ENCODE measurements at places on chromosomes 12 and 14. TPM values are rescaled to one million over a fixed set of nuclear protein-coding genes. Genes with fewer than 3 reads are reported as not detected.

Gene CTSG
- not detected for total RNA-seq

Gene RPAP3
- 33.5 TPM for total RNA-seq

- DNase-seq, result peak; percentile 68
Observed at GRCh38 chr14:52961060-52961639, 10.3 kb upstream of the FERMT2 start.

Gene GALNT9
- 0.54 TPM for total RNA-seq

DNA sequence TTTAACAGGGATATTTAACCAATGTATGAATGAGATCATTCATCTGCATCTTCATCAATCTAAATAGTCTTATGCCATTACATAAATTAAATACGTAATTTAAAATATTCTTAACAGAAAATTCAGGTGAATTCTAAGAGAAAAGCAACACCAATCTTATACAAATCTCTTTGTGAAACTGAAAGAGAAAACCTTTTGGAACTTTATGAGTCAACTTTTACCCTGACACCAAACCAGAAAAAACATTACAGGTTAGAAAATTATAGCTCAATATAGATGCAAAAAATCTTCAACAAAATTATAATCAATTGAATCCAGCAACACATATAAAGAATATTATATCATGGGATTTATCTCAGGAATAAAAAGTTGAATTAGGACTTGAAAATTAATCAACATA is 3.4 kb downstream of the GLIPR1L1 start:
- no peak for DNase-seq

DNA sequence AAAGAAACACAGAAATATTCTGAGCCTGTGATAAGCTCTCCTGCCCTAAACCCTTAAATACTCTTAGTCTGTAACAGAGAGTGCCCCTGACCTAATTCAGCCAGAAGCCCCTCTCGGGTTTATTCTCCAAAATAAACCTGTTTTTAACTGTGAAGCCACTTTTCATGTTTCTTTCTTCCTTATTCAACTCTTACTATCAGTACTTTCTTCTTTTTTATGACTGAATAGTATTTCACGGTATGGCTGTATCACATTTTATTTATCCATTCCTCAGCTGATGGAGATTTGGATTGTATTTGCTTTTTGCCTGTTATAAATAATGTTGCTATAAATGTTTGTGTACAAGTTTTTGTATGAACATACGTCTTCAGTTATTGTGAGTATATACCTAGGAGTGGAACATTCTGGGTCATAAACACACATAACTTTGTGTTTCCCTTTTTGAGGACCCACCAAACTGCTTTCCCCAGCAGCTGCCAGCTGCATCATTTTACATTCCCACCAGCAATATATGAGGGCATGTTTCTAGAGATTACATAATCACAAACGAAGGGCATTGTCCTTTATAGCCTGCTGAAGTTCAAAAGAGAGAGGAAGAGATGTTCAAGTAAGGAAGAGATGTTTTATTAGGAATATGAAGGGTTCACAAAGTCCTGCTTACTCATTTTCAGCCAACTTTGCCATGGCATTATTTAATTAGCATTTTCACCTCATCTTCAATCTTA is 199.4 kb upstream of the NUDT4 start:
- DNase-seq, result no peak

DNA sequence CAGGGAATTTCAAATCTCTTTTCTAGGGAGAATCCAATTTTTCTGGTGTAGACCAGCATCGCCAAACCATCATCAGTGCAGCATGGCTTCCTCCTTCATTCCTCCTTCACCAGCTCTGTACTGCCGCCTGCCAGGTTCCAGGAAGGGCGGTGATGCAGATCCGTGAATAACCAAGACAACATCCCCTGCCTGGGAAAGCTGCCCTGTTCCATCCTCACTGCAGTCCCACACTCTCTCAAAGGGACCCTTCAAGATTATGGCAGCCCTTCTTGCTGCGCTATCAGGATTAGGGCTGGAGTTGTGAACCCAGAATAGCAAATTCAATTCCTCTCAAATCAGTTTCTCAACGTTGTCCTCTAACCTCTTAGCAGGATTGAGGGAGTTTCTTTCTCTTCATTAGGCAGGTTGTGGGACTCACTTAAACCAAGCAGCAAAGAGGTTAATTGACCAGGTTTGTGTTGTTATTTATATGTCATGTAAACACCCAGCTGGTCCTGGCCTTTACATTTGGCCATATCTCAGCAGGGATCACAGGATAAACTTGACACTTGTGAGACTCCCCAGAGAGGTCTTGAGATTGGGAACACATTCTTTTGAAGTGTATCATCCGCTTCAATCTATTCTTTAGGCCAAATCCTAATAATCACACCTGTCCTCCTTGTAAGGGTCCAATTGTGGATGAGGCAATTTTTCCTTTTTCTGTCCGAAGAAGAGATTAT is 26.2 kb downstream of the TMEM30B start:
- no peak for DNase-seq

- no peak for DNase-seq
Observed at GRCh38 chr14:28482251-28483040, 284.1 kb upstream of the FOXG1 start.

GRCh38 chr14:69657950-69658355 is 46.6 kb downstream of the SUSD6 start:
- peak; percentile 43 for DNase-seq

- no peak for DNase-seq
Observed at GRCh38 chr14:51507511-51507905, 144.2 kb upstream of the FRMD6 start.

- no peak for DNase-seq
Observed at GRCh38 chr12:108304633-108305032, 34.5 kb downstream of the CMKLR1 start.

- DNase-seq, result no peak
Observed at GRCh38 chr12:116145451-116145850, 132.0 kb downstream of the MED13L start.

DNA sequence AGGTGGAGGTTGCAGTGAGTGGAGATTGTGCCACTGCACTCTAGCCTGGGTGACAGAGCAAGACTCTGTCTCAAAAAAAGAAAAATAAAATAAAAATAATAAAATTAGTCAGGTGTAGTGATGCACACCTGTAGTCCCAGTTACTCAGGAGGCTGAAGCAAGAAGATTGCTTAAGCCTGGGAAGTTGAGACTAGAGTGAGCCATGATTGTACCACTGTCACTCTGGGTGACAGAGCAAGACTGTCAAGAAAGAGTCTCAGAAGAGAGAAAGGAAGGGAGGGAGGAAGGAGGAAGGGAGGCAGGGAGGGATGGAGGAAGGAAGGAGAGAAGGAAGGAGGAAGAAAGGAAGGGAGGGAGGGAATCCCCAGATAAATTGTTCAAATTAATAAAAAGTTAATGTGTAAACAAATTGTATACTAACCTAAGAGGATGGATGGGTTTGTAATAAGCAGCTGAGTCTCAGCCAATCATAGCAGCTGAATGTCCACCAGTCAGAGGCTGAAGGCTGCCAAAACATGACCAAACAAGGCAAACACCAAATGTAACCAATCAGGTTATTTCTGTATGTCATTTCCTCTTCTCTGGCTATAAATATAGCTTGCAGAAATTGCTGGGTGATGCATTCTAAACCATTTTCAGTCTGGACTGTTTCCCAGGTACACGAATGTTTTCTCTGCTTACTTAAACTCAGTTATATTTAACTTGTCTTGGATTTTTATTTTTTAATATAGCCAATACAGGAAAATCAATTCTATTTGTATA is 6.1 kb upstream of the CDCA4 start:
- no peak for DNase-seq

Gene OS9
- 258 TPM for total RNA-seq

GRCh38 chr12:52407918-52408317 is 1.8 kb upstream of the KRT82 start:
- no peak for DNase-seq

DNA sequence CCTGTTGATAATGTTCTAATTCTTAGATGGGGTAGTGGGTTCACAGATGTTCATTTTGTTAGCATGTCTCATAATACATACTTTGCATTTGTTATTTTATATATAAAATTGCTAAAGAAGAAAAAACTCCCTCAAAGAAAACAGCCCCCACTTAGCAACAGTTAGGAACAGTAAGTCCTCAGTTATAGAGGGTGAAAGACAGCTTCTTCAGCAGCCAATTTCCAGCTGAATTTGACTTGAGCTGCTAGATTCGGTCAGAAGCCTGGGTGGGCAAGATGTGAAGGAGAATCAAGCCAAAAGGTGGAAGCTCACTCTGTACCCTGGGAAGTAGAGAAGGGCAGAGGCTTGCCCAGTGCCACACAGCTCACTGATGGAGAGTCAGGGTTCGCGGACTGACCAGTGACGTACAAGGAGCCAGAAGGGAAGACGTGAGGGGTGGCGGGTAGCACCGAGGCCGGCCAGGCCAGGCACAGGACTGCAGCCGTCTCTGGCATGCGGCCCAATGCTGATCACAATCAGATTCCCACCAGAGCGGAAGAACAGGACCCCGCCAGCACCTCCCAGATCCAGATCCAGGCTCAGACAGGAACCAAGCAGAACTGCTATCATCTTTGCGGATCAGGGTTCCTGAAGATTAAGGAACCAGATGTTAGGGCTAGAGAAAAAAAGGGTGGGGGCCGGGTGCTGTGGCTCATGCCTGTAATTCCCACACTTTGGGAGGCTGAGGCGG is 30.4 kb upstream of the VWF start:
- DNase-seq, result no peak

- no peak for DNase-seq
Observed at GRCh38 chr12:53975479-53976152, 862 bp upstream of the HOTAIR start.

Gene GARIN6
- not detected for total RNA-seq

- no peak for DNase-seq
Observed at GRCh38 chr12:129075460-129076208, 222.4 kb downstream of the GLT1D1 start.

DNA sequence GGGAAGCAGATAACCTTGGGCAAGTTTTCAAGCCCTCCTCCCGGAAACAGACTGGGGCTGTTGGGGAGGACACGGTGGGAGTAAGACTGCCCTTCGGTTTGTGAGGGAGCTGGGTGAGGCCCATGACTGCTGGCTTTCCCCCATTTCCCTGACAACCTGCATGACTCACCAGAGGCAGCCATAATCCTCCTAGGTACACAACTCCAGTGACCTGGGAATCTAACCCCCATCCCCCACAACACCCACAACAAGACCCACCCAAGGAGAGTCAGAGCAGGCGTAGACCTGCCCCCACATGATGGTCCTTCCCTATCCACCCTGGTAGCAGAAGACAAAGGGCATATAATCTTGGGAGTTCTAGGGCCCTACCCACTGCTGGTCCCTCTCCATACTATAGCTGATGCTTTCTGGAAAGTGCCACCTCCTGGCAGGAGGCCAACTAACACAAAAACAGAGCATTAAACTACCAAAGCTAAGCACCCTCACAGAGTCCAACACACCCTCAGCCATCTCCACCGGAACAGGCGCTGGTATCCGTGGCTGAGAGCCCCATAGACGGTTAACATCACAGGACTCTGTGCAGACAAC is 14.8 kb downstream of the DDX24 start:
- DNase-seq, result peak; percentile 59

- DNase-seq, result no peak
Observed at GRCh38 chr12:129776977-129777667, 126.7 kb downstream of the TMEM132D start.

GRCh38 chr12:113416091-113416754 is 6.0 kb upstream of the SDSL start:
- peak; percentile 32 for DNase-seq

Gene PDZRN4
- total RNA-seq, result not detected

Gene IFNG
- total RNA-seq, result not detected
